Urinary bladder (tissue), 4 donors: ENCODE measurements at places on chromosomes 16 and 17. TPM values are rescaled to one million over a fixed set of nuclear protein-coding genes. Genes with fewer than 3 reads are reported as not detected.

Gene SECTM1
- 15.9 TPM for total RNA-seq

Gene KCNH6
- not detected for total RNA-seq

Gene IRF8
- total RNA-seq, result 20.6 TPM

- no peak for DNase-seq
Measured at GRCh38 chr16:66524601-66525164, 25.2 kb downstream of the TK2 start.

- DNase-seq, result no peak
Measured at GRCh38 chr16:29761882-29762281, 16.1 kb upstream of the C16orf54 start.

- DNase-seq, result peak; percentile 55
Measured at GRCh38 chr17:57945996-57946797, 9.0 kb downstream of the CUEDC1 start.

DNA sequence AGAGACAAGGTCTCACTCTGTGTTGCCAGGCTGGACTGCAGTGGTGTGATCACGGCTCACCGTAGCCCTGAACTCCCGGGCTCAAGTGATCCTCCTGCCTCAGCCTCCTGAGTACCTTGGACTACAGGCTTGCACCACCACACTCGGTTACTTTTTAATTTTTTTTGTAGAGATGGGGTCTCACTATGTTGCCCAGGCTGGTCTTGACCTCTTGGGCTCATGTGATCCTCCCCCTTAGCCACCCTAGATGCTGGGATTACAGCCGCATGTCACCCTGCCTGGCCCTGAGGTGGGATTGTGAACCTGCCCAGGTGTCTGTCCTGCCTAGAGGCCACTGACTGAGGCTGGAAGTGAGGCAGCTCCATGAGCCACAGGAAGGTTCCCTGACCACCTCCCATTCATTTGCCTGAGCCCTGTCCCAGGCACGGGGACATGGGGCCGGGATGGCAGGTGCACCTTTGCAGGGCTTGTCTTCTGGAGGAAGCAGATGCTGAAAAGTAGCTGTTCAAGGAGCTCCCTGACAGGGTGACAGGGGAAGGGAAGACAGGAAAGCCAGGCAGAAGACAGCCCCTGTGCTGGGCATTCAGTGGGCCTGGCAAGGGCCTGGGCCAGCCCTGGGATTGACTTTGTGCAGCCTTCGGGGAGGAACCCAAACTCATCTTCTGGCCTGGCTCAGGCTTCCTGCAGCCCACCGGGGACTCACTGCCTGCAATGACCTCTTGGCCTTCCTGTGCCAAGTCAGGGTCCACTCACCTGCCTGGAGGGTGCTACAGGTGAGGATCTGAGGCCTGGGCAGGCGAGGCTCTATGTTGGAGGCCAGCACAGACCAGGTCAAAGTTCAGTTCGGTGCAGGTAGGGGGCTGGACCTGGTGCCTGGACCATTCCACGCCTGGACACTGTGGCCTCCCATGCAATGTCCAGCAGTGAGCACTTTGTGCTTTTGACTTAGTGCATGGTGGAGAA lies 8.1 kb upstream of the NOTUM start:
- DNase-seq, result no peak

DNA sequence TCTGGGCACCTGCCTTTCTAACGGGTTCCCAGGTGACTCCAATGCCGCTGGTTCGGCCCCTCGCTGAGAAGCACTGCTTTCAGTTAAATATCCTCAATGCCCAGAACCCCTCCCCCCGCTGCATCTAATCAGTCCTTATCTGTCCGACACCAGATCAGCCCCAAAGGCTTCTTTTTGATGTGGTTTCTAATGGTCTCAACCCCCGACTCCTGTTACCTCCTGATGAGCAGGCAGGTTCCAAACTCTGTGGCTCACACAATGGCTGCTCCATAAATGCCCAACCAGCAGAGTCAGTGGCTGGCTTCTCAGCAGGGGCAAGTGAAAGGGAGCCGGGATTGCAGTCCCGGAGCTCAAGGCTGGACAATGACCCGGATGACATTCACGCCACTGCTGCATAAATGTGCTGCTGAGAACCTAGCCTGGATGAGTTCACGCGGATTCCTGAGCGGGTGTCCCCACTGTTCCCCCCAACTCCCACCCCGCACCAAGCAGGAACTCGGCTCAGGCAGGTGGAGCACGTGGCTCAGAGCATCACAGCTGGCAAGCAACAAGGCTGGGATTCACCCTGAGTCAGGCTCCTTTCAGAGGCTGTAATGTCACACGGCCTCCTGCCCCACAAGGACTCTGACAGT lies 1.0 kb upstream of the SLC38A8 start:
- DNase-seq, result no peak

- DNase-seq, result no peak
Measured at GRCh38 chr16:14389359-14389758, 240.7 kb downstream of the PARN start.
